Activated T-cell treated with anti-CD3 and anti-CD28 coated beads, Interleukin-2, amount 50 U/mL, for 48 hours (primary cell): ENCODE measurements at places on chromosomes 2 and 18.

GRCh38 chr2:3595404-3595803 lies 492 bp downstream of the COLEC11 start:
- DNase-seq = no peak

- DNase-seq = no peak
Observed at GRCh38 chr2:127054996-127055785, 51.8 kb downstream of the BIN1 start.

GRCh38 chr2:65075176-65075575 lies 19.0 kb downstream of the CEP68 start:
- no peak for DNase-seq

GRCh38 chr2:15158532-15158931 lies 402.6 kb downstream of the NBAS start:
- DNase-seq = no peak

GRCh38 chr2:69742322-69742952 lies 503 bp downstream of the ANXA4 start:
- no peak for DNase-seq

DNA sequence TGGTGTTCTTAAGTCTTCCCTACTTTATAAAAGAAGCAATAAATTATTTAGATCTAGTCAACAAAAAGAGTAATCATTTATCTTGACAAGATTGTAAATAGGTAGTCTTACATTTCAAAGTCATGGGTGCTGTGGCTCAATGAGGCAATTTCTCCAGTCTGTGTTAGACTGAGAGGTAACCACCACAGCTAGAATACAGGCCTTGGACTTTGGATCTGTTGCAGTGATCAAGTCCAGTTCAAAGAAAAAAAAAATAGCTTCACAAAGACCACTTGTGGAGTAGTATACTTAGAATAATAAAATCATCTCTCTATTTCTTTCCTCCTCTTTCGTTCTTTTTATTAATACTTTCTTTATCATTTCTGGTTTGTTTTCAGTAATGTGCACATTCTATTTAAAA lies 93.1 kb upstream of the FSIP2 start:
- no peak for DNase-seq
